GM12865 (cell line): ENCODE measurements at places on chromosomes 6 and 20.

GRCh38 chr6:27706431-27706830 lies 205.8 kb downstream of the OR2B2 start:
- no peak for DNase-seq

- DNase-seq = no peak
These were observed 24.6 kb downstream of the RIMS4 start for GRCh38 chr20:44785768-44786167.

- peak; percentile 86 for DNase-seq
These were observed 8.8 kb downstream of the DUSP15 start for GRCh38 chr20:31861385-31862156.

DNA sequence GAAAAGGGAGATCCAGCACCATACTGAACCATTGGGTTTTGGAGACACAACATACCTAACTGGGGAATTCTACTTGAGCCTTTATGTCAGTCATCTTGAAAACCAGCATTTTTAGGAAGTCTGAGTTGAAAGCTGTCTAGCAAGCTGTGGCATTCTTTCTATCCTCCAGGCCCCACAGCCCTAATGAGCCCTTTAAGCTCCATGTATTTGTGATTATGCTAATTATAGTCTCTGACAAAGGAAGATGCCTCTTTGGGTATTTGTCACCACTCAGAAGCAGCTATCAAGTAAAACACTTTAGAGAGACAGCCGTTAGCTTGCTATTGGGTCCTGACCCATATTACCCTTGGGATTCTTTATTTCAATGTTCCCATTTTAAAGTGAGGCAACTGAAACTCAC lies 159.5 kb upstream of the MANEA start:
- DNase-seq = no peak

DNA sequence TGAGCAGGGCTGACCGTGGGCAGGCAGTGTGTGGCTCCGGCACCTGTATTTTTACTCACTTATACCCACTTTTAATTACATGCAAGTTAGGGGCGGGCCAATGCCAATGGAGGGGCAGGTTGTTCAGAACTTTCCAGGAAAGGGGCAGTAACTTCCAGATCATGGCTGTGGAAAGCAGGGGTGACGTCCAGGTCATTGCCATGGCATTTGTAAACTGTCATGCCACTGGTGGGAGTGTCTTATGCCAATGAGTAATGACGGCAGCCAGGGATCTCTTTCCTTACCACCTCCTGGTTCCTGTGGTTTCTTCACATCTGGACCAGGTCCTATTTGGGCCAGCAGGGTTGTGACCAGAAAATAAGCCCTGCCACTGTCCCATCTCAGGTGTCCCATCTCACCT lies 258.7 kb downstream of the THBS2 start:
- DNase-seq = no peak

GRCh38 chr6:121356575-121356974 lies 22.3 kb upstream of the TBC1D32 start:
- DNase-seq = no peak

- DNase-seq = no peak
These were observed 82.2 kb upstream of the PAX1 start for GRCh38 chr20:21623074-21623780.

DNA sequence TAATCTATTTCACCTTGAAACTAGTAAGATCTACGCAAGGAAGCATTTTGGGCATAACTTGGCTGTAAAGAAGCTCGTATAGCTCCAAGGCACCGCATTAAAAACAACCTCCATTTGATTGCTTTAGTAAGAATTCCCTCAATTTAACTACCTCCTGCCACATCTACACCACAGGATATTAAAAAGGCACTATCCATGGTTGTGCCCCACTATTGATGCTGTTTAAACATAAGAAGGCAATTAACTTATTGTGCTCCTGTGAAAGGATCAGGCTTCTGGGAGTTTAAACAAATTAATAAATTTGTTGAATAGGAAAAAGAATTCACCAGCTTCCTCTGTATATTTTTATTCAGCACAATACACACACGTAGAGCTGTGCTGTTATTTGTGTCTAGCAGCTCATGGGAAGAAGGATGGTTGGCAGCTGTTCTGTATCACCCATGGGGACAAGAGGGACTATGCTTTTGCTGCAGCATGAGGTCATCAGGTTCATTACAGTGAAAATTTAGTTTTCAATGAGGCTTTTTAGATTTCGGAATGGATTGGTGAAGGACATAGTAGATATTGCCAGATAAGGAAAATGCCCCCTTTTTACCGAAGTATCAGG lies 513.3 kb downstream of the HAO1 start:
- DNase-seq = no peak

GRCh38 chr6:135592276-135592675 lies 94.7 kb upstream of the AHI1 start:
- no peak for DNase-seq

GRCh38 chr20:23092861-23093495 lies 6.9 kb upstream of the CD93 start:
- no peak for DNase-seq

DNA sequence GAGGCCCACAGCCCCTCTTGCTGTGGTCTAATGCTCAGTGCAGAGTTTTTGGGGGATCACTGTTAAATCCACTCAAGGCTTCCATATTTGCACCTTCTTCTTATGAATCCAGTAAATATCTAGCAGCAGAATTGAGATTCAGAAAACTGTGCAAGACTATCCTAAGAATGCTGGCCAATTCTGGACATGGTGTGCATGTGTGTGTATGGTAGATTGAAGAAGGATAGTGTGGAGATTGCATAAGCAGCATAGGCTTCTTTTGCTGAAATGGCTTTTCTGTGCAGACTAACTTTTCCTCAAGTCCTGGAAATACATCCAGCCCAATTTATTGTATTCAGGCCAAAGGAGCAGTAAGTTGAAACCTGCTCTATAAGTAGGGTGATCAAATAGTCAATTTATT lies 39.7 kb downstream of the FBXO9 start:
- DNase-seq = no peak

DNA sequence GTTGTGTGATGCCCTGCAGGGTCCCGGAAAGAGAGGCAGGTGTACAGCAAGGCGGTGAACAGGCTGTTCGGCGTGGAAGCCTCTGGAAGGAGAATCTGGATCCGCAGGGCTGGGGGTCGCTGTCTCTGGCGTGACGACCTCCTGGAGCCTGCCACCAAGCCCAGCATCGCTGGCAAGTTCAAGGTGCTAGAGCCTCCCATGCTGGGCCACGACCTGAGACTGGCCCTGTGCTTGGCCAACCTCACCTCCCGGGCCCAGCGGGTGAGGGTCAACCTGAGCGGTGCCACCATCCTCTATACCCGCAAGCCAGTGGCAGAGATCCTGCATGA lies 36.5 kb downstream of the TGM6 start:
- no peak for DNase-seq

DNA sequence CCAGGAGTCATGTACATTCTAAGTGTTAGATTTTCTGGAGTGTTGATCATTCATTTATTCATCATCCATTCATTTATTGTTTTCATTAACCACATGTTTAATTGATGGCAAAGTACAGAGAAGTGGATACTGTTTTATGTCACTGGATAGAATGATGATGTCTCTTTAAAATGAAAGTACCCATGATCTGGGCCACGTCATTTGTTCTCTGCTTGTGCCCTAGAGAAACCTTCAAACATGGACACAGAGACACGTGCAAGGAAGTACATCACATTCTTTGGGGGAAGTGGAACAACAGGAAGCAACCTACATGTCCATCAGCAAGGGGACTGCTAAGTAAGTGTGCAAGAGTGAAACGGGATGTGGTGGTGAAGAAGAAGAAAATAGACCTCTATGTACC lies 75.8 kb upstream of the TSHZ2 start:
- DNase-seq = no peak

DNA sequence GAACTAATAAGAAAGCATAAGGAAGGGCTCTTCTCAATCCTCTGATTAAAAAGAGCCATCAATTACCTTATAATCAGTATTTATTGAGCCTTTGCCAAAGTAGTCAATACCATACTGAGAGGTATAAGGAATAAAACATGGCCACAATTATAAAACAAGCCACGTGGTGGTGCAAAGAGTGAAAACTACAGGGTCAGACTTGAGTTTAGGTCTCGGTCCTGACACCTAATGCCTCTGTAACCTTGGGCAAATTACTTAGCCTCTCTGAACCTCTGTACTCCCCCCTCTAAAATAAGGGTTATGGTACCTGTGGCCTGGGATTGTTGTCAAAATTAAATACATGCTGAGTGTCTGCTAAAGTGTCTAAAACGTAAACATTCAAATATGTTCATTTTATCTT lies 11.8 kb downstream of the TRIM10 start:
- no peak for DNase-seq

DNA sequence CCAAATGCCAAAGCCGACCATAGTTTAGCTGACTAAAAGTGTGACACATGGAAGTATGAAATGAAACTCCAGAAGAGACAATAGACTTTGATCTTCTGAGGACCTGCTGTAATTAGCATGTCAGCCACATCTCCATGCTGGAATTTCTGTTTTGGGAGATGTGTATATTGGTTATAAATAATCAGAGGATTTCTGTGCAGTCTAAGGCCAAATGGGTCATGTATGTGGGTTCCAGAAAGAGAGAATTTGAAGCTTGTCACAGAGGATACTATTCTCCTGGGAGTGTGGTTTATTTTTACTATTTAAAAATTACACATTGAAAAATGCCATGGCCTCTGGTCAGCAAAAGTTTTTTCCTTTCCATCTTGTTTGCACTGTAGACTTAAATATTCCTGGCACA lies 405.5 kb upstream of the PLCB4 start:
- DNase-seq = no peak
